ENCODE measurements at places on chromosomes 5 and 9.

DNA sequence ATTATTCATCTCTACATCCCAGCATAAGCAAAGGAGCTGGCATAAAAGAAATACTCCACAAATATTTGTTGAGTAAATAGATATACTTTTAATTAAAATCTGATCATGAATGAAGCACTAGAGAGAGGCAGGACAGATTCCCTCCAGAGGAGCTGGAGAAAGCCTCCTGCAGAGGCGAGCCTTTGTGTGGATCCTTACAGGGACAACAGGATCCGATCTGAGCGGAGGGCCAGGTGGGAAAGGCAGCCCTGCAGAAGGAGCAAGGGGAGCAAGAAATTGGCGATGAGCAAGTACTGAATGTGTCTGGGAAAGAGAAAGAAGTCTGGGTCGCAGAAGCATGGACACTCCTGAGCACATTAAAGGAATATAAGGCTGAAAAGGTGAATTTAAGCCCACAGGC, 69.4 kb downstream of the EBF1 start:
- peak; percentile 57 for DNase-seq

GRCh38 chr5:133202066-133202665, 150.4 kb downstream of the HSPA4 start:
- DNase-seq: no peak

GRCh38 chr9:86945728-86946200, 1.5 kb downstream of the GAS1 start:
- DNase-seq: no peak

DNA sequence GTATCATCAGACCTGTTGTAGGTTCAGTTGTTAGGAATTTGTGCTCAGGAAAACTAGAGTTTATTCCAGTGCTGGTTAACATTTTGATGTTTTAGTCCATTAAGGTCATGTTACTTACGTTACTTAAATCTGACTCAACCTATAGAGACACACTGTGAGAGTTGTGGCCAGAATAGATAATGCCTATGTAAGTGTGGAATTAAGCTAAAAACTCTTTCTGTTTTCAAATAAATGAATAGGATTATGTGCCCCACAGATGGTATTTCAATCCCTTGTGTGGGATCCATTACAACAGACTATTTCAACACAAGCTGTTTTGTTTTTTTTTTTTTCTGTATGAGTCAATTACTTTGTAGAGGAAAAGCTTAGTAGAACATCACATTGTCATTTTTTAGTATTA, 68.1 kb downstream of the MEGF10 start:
- no peak for DNase-seq

GRCh38 chr9:89619019-89619418, 14.2 kb downstream of the GADD45G start:
- peak; percentile 77 for DNase-seq

DNA sequence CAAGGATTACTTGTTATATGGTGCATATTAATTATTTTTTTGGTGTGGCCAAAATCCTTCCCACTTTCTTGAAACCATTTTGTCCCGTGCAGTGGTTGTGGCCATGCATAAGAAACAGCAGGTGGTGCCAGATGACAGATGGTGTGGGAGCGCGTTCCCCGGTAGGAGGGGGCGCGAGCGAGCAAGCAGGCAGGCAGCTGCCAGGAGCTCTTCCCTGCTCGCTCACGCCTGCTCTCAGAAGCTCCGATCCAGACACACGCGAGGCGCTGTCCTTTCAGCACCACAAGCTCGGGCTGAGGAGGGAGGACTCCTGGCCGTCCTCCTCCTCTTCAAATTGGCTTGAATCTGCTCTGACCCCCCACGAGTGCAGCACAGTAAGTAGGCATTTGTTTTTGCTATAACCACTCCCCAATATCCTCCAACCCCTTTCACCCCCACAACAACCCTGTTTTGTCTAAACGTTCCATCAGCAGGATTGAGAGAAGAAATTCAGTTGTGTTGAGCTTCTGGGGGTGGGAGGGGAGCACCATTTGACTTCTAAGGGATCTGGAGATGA, at the start of gene NSG2:
NSG2 (plus strand) TSS at position 237 of the 556 bp plus-strand sequence. CDS start 1,050 bp downstream, outside the sequence.
- peak; percentile 96 for DNase-seq

DNA sequence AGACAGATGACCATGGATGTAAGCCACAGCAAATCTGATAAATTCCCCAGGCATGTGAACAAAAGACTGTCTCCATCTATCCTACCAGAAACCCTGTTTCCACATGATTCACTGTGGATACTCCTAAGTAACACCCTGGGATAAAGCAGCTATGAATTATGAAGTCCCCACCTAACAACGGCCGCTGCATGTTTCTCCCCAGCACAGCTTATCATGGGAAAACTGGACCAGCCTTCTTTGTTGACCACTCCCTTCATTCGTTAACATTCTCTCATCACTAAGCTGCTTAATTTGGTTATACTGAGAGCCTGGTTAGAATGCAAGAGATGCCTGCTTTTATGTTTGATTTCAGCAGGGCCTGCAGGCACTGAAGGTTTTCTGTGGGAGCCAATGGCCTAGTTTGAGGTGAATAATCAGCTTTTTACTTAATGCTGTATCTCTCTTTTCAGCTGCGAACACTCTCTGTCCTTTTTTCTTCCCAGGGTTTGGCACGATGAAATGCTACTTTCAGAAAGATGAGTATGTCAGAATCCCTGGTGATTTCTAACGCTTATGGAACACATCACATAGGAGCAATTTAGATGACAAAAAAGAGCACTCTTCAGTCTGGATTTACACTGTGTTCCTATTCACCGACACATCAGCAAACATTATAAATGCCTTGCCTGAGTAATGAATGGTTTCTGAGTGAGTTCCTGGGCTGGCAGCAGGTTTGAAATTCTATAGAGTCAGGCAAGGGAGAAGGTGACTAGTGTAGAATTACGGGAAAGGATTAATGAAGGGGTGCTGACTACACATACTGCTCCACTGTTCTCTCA, 318.4 kb upstream of the ZNF608 start:
- peak; percentile 17 for DNase-seq

DNA sequence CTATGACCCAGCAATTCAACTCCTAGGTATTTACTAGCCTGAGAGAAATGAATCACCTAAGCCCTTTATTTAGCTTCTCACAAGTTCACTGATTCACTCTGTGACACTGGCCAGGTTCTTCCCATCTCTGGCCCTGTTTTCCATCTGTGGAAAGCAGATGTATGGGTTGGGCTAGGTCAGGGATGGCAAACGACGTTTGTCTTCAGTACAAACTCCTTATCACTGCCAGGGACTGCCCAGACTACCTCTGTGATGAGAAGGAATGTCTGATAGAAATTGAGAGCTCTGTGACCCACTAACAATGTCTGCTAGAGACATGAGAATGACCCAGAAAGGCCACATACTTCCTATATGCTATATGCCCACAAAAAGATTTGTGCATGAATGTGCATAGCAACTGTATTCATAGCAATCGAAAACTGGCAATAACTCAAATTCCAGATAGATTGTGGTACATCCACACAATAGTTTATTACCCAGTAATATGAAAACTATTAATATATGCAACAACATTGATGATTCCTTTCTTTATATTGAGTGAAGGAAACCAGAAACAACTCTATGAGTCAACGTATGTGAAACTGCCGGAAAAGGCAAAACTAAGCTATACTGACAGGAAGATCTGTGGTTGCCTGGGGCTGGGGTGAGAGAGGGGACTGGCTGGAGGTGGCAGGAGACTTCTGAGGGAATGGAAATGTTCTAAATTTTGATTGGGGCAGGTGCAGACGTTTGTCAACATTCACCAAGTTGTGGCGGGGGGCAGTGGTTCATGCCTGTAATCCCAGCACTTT, 32.0 kb upstream of the ADAM19 start:
- DNase-seq: no peak

- DNase-seq: no peak
Measured at GRCh38 chr9:134818591-134818990, 62.0 kb upstream of the FCN2 start.

DNA sequence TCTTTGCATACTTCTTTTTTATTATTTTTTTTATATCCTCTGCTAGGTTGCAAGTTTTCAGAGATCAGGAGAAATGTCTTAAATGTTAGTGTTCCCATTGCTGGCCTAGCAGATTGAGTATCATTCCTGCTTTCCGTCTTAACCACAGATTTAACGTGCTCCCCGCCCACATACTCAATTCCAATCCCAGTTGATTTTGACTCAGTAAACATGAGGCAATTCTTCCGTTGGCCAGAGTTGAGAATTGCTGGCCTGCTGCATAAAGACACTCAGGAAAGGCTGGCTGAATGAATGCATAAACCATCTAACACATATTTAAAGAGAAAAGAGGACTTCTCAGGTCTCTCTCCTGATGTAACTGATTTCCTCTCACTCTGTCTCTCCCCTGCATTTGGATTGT, 46.8 kb upstream of the PLPP6 start:
- DNase-seq: no peak

DNA sequence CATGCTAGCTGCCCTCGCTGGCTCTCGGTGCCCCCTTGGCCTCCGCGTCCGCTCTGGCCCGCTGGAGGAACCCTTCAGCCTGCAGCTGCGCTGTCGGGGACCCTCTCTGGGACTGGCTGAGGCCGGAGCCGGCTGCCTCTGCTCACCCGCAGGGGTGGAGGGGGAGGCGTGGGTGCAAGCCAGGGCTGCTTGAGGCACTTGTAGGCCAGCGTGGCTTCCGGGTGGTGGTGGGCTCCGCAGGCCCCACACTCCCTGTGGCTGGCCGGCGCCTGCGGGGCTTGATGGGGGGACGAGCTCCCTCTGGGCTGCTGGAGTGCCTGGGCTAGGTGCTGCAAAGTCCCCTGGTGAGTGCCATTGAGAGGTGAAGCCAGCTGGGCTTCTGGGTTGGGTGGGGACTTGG, 429.6 kb downstream of the LRRC70 start:
- no peak for DNase-seq

DNA sequence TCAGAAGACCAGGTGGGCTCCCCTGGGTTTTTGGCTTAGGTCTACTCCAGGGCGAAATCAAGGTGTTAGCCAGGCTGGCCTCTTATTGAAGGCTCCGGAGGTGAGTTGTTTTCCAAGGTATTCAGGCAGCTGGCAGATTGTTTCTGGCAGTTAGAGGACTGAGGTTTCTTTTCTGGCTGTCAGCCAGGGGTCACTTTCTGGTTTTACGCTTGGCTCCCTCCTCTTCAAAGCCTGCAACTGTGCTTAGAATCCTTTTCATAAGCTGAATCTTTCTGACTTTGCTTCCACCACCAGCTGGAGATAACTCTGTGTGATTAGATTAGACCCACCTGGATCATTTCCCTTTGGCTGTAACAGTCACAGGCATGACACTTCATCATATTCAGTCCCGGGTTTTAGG, 24.6 kb downstream of the RFK start:
- peak; percentile 19 for DNase-seq

DNA sequence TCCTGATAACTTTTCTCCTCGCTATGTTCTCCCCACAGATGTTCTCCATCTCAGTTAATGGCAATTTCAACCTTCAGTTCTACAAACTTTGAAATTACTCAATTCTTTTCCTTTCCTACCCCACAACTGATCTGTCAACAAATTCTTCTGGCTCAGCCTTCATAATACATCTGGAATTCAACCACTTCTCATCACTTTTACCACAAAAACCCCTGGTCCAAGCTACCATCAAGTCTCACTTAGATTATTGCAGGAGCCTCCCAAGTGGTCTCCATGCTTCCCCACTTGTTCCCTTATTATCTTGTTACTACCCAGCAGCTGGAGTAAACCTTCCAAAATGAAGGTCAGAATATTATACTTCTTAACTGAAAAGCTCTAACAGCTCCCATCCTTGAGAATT, 110.1 kb downstream of the FBN2 start:
- DNase-seq: no peak

- no peak for DNase-seq
Measured at GRCh38 chr9:136793086-136793946, 2.2 kb downstream of the TMEM141 start.

DNA sequence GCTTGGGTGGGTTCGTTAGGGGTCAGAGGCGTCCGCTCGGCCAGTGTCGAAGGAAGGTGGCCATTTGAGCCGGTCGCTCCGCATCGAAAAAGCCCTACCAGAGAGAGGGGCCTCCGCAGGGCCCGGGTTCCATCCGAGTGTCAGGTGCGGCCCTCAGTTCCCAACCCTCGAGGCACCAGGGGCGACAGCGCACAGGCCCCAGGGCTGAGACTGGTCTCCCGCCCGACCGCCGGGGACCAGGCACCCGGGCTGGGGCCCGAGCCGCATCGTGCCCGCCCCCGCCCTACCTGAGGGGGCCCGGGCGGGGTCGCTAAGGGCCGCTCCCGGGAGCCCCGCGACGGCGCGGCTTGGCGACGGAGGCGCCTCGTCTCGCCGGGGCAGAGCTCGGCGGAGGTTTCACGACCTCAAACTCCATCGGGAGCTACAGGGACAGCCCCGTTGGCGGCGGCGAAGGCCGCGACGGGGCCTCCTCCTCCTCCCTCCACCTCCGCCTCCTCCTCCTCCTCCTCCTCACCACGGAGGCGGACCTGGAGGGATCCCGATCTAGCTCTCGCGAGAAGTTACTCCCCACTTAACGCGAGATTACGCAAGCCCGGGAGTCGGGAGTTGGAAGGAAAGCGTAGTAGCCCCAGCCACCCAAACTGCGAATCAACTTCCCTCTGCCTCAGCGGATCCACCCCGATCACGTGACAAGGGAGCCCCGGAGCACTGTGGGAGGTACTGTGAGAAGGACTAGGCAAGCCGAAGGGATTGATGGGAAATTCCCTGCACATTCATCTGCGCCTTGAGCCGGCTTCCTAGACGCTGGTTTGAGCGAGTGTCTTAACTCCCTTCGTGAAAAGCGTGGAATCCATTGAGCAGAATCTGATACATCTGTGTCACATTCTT, at the start of gene RC3H2:
RC3H2 (minus strand) TSS at position 537 of the 888 bp plus-strand sequence. CDS start 7,850 bp downstream, outside the sequence.
- peak; percentile 93 for DNase-seq

- no peak for DNase-seq
Measured at GRCh38 chr9:118635416-118635815, 733.8 kb downstream of the BRINP1 start.

- no peak for DNase-seq
Measured at GRCh38 chr5:112957036-112957808, 19.4 kb upstream of the DCP2 start.

GRCh38 chr5:65078331-65078730, 309.6 kb downstream of the CWC27 start:
- no peak for DNase-seq
